ENCODE measurements at places on chromosomes 16 and 17.
A peak's percentile ranks its signal among the peaks of the same experiment; 100 is the strongest.

DNA sequence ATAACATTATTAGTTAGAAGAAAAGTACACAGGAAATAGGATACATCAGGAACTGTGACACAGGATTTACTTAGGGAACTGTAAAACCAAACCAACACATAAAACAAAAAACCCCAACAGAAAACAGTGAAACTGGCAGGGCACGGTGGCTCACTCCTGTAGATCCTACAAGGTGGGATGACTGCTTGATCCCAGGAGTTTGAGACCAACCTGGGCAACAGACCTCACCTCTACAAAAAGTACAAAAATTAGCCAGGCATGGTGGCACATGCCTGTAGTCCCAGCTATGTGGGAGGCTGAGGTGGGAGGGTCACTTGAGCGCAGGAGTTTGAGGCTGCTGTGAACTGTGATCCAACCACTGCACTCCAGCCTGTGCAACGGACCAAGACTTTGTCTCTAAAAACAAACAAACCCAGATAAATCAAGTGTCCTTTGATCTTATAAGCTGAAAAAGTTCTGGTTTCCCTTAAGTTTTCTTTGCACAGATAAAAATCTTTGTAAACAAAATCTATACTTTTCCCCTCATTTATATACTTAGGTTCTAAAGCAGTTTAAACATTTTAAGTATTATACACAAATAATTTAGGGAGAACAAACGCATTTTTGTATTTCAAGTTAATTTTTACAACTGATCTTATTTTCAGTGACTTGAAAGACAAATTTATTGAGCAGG lies 111.5 kb upstream of the TOB1 start:
- peak; percentile 50 for DNase-seq
- peak overlapping the region; percentile 68 for H3K27ac ChIP-seq
- H3K27me3 ChIP-seq: no peaks in the 10 kb centered on the region
- no peak overlapping the region for H3K4me3 ChIP-seq
- H3K4me1 ChIP-seq: peaks cover 34% of the 10 kb centered on the region

- no peaks in the 10 kb centered on the region for H3K4me1 ChIP-seq
- DNase-seq: no peak
- H3K27ac ChIP-seq: no peak overlapping the region
Observed at GRCh38 chr16:12452549-12452948, 351.1 kb downstream of the CPPED1 start.

DNA sequence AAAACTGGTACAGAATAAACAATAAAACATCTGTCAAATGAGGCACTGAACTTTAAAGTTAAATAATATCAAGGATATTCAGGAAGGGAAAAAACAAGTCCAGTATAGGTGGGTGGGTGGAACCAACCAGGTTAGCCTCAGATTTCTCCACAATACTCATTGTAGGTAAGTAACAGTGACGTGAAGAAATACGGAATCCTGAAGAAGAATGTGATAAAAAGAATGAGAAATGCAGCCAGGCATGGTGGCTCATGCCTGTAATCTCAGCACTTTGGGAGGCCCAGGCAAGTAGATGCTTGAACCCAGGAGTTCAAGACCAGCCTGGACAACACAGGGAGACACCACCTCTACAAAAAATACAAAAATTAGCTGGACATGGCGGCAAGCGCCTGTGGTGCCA lies 47.3 kb downstream of the UBE2G1 start:
- no peak overlapping the region for H3K4me3 ChIP-seq
- peaks cover 8% of the 10 kb centered on the region for H3K4me1 ChIP-seq
- no peaks in the 10 kb centered on the region for H3K36me3 ChIP-seq
- no peak for DNase-seq

DNA sequence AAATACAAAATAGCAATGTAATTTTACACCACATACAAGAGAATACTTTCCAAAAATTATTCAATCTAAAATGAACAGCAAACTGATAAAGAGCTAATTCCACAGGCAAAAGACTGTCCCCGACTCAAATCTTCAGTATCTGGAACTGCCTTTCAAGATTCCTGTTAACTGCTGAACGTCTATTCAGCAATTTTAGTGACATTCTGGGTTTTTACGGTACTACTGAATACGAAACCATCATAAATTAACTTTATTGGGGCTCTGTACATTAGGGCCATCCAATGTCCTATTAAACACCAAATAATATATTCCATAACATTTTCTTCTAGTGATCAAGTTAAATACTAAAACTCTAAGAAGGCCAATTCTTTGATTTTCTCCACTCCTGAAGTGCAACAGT lies 1.6 kb downstream of the FBXL20 start:
- H3K4me3 ChIP-seq: no peak overlapping the region
- no peaks in the 10 kb centered on the region for H3K36me3 ChIP-seq
- DNase-seq: no peak
- H3K27ac ChIP-seq: no peak overlapping the region
- H3K27me3 ChIP-seq: no peaks in the 10 kb centered on the region

DNA sequence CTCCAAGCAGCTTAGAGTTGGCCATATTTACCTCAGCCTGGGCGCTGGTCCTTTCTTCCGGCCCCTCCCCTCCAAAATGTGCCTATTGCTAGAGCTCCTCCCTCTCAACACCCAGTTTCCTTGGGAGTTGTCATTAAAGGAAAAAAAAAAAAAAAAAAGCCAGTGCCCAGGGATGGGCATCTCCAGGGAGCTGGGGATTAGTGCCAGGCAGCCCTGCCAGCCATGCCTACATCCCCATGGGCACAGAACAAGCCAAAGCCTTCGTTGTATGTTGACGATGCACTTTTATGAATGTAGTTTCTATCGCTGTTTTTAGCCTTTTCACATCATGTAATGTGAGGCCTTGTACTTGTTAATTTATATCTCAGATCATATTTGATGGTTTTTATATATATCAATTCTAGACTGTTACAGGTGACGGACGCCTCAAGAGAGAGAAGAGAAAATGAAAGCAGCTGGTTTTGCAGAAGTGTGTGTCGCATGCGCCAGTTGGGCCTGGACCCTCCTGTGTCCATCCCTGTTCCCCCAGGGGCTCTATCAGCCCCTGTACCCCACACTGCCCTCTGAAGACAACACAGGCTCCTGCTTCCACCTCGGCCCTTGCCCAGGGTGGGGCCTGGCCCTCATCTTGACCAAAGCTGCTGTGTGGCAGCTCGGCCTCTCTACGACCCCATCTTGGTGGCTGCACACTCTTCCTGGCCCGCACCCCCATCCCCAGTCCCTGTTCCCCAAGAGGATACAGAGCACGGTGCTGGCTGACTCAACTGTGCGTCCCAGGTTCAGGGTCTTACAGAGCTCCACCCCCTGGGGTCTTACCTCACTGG lies 4.8 kb downstream of the LIMD2 start:
- DNase-seq: no peak
- H3K4me1 ChIP-seq: peaks cover 6% of the 10 kb centered on the region
- H3K27ac ChIP-seq: no peak overlapping the region
- no peak overlapping the region for H3K4me3 ChIP-seq
- peaks cover 29% of the 10 kb centered on the region for H3K36me3 ChIP-seq

- peaks cover 22% of the 10 kb centered on the region for H3K4me1 ChIP-seq
- H3K27ac ChIP-seq: peak overlapping the region; percentile 27
- no peaks in the 10 kb centered on the region for H3K27me3 ChIP-seq
- DNase-seq: no peak
- no peak overlapping the region for H3K4me3 ChIP-seq
Observed at GRCh38 chr17:76581515-76581914, 4.1 kb downstream of the ST6GALNAC2 start.

DNA sequence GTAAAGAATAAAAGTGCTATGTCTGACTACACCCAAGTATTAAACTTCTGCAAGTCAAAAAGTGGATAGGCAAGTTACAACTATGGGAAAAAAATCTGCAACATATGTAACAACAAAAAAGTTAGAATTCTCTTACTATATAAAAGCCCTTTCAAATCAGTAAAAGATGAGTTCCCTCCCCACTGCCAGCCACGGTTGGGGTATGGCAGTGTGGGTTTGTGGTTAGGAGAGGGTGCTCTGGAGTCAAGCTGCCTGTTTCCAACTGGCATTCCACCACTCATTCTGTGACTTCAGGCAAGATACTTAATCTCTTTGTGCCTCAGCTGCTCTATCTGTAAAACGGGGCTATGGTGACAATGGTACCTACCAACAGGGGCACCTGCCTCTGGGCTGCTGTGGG lies 26.6 kb upstream of the MFSD6L start:
- DNase-seq: no peak
- no peaks in the 10 kb centered on the region for H3K27me3 ChIP-seq
- no peaks in the 10 kb centered on the region for H3K36me3 ChIP-seq
- no peaks in the 10 kb centered on the region for H3K4me1 ChIP-seq
- H3K27ac ChIP-seq: no peak overlapping the region

DNA sequence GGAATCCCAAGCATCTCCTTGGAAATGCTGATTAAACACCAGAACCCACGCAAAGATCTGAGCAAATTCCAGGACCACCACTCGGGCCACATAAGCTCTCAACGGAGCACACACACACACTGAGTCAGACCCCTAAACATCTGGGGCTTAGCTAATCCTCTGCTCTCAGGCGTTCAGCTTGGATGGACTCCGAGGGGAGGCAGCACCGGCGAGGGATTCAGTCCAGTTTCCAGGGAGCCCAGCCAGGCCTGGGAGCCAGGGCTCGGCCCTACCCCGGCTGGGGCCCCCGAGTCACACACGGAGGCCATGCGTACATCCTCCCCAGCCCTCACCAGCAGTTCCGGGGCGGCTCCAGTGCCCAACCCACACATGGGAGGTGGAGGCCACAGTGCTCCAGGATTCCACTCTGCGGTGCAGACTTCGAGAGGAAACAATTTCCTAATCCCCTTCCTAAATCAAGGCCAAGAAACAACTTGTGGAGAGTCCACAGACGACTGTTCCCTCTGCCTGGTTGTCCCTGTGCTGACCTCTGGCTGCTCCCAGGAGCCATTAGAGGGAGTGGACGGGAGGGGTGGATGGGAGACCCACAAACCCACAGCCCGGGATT lies 70.5 kb downstream of the GAS7 start:
- H3K27me3 ChIP-seq: no peaks in the 10 kb centered on the region
- H3K4me3 ChIP-seq: no peak overlapping the region
- H3K4me1 ChIP-seq: no peaks in the 10 kb centered on the region
- H3K36me3 ChIP-seq: no peaks in the 10 kb centered on the region

- H3K36me3 ChIP-seq: no peaks in the 10 kb centered on the region
- no peak for DNase-seq
- H3K27me3 ChIP-seq: no peaks in the 10 kb centered on the region
- no peak overlapping the region for H3K4me3 ChIP-seq
- no peaks in the 10 kb centered on the region for H3K4me1 ChIP-seq
Observed at GRCh38 chr16:62829607-62830006, 793.4 kb upstream of the CDH8 start.

GRCh38 chr17:6101706-6102105 lies 31.5 kb downstream of the WSCD1 start:
- no peak for DNase-seq
- H3K36me3 ChIP-seq: no peaks in the 10 kb centered on the region
- no peaks in the 10 kb centered on the region for H3K27me3 ChIP-seq
- no peaks in the 10 kb centered on the region for H3K4me1 ChIP-seq

DNA sequence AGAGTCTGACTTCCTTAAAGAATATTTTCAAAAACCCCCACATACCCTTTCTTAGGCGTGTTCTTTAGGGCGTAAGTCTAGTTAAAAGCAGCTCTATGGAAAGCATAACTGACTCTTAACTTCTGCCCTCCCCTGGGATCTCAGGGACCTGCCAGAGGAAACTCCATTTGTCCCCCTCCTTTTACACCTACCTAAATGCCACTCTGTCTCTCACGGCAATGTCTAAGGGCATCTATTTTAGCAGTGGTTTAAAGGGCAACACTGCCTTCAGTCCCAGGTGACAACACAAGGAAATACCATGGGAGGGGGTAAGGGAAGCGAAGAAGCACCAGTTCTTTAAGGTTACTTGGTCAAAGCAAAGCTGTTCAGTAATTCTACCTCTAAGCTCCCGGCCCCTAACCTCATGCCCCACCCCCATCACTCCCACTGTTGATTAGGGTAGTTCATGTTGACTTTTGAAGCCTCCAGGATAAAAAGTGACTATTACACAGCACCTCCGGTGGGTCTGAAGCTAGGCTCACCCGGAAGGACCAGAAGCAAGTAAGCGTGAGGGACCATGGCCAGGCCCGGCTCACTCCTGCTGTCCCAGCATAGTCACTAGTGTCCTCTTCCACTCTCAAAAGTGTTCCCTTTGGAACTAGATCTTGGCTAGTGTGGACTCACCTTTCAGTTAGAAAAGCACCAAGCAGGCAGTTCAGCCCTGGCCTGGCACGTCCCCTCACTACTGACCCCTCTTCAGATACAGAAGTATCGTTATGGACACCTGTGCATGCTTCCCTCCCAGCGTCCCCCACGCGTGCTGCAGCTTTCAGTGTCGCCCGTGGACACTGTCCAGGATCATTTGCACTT lies 47.1 kb downstream of the CYTH1 start:
- peak overlapping the region; percentile 40 for H3K4me3 ChIP-seq
- H3K4me1 ChIP-seq: peaks cover 47% of the 10 kb centered on the region
- DNase-seq: peak; percentile 26
- no peaks in the 10 kb centered on the region for H3K36me3 ChIP-seq
- peak overlapping the region; percentile 85 for H3K27ac ChIP-seq

GRCh38 chr17:78862073-78863023 lies 21.7 kb upstream of the USP36 start:
- H3K27me3 ChIP-seq: no peaks in the 10 kb centered on the region
- H3K4me3 ChIP-seq: no peak overlapping the region
- no peaks in the 10 kb centered on the region for H3K4me1 ChIP-seq
- no peaks in the 10 kb centered on the region for H3K36me3 ChIP-seq
- peak overlapping the region; percentile 55 for H3K27ac ChIP-seq

DNA sequence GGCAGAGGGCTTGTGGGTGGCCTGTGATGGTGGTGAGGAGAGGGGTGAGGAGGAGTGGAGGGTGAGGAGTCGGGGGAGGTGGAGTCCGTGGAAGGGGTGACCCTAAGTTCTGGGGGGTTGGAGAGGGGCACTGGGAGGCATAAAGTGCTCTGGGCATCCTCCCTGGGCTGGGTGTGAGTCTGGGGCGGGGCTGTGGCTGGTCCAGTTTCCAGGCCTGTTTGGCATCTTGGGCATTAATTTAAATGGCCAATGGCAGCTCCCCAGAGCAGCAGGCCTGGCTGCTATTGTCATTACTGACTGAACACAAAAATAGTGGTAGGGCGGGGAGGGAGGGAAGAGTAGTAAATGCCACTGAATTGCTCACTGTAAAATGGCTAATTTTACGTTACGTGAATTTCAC lies 7.7 kb upstream of the ARHGAP23 start:
- H3K4me3 ChIP-seq: no peak overlapping the region
- no peak for DNase-seq

- H3K36me3 ChIP-seq: no peaks in the 10 kb centered on the region
- H3K27me3 ChIP-seq: no peaks in the 10 kb centered on the region
- H3K27ac ChIP-seq: peak overlapping the region; percentile 44
- H3K4me1 ChIP-seq: peaks cover 30% of the 10 kb centered on the region
- no peak overlapping the region for H3K4me3 ChIP-seq
- peak; percentile 94 for DNase-seq
Observed at GRCh38 chr17:77331301-77331864, 190.6 kb downstream of the SEC14L1 start.

GRCh38 chr17:81502471-81503017 lies 10.1 kb downstream of the ACTG1 start:
- no peaks in the 10 kb centered on the region for H3K4me1 ChIP-seq
- no peaks in the 10 kb centered on the region for H3K27me3 ChIP-seq
- H3K27ac ChIP-seq: no peak overlapping the region
- no peaks in the 10 kb centered on the region for H3K36me3 ChIP-seq

Measured in thyroid gland (tissue), 4 donors.